ENCODE measurements at places on chromosomes 11 and 22. TPM values are rescaled to one million over a fixed set of nuclear protein-coding genes. Genes with fewer than 3 reads are reported as not detected.

The ZBTB3 gene
- 7.9 TPM for total RNA-seq

The LAYN gene
- 4.2 TPM for total RNA-seq

The MYO7A gene
- total RNA-seq, result 0.49 TPM

The CDC45 gene
- total RNA-seq, result 0.49 TPM

The RFPL2 gene
- 0.49 TPM for total RNA-seq
